ENCODE measurements at places on chromosomes 1 and 21. TPM values are rescaled to one million over a fixed set of nuclear protein-coding genes. Genes with fewer than 3 reads are reported as not detected.
A peak's percentile ranks its signal among the peaks of the same experiment; 100 is the strongest.

DNA sequence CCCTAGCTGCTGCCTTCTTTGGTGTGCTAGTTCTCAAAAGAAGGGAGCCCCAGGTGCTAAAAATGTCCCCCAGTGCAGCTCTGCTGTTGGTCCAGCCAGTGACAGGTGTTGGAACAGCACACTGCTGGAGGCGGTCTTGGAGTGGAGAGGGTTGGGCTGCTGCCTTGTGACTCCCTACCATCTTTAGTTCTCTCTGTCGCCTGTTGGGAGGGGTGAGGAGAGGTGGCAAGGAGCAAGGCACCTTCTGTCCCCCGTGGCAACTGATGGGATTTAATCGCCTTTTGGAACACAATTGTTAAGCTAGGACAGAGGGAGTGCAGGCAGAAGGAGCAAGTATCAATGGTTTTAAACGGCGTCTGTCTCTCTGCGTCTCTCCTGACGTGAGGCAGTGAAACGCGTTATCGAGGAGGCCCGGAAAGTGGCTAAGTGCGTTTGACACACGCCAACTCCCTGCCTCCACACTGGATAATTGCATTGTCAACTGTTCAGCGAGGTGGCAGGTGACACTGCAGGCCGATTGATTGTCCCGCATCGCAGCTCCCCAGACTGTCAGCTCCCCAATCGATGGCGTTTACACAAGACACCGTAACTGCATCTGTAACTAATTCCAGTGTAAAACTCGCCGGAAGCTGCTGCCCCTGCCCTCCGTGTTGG lies 34.0 kb downstream of the TMEM53 start:
- peak; percentile 37 for DNase-seq

DNA sequence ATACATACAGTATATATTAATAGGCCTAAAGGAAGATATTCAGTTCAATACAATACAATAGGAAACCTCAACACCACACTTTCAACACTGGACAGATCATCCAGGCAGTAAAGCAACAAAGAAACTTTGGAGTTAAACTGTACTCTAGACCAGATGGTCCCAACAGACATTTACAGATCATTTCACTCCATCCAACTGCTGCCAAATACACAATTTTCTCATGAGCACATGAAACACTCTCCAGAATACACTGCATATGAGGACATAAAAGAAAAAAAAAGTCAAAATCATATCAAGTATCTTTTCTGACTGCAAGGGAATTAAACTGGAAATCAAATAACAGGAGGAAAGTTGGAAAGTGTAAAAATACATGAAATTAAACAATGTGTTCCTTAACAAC lies 607.5 kb upstream of the BRINP3 start:
- no peak for DNase-seq

DNA sequence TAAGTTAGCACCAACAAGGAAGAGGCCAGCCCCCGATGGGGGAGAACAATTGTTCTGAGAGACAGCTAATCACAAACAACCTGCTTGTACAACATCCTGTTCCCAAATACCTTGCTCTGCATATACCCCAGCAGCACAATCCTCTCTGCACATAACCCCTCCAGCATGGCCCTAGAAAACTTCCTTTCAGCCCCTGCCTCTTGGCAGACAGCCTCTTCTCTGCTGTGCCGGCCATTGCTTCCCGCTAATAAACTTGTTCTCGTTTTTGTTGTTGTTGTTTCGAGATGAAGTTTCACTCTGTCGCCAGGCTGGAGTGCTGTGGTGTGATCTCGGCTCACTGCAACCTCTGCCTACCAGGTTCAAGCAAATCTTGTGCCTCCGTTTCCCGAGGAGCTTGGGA lies 392.7 kb downstream of the SMYD3 start:
- DNase-seq = no peak

GRCh38 chr1:67948151-67949080 lies 102.0 kb downstream of the DIRAS3 start:
- no peak for DNase-seq

- peak; percentile 57 for DNase-seq
Measured at GRCh38 chr21:36704281-36704957, 5.5 kb downstream of the SIM2 start.

GRCh38 chr1:229669333-229669732 lies 43.3 kb downstream of the URB2 start:
- DNase-seq = no peak

DNA sequence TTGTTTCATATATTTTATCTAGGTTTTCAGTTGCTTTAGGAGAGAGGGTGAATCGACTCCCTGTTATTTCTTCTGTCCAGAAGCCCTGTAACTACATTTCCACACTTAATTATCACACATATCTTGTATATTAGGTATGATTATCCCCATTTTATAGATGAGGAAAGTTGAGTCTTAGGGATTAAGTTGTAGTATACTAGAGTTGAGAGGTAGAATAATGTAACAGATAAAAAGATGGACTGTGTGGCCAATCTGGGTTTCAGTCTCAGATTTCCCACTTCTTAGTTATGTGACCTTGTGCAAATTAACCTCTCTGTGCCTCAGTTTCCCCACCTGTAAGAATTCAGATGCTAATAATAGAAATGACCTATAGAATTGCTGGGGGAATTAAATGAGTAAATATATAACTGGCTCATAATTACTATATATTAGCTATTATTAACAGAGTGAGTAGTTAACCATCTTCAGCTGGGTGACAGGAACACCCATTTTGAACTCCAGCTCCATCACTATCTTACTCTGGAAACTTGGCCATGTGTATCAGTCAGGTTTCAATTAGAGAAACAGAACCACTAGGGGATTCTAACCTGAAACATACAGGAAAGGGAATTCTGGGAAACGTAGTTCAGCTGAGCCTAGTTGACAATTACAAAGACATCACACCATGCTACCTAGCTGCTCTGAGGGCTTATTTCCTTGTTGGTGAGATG lies 20.4 kb upstream of the FOXO6 start:
- DNase-seq = no peak

DNA sequence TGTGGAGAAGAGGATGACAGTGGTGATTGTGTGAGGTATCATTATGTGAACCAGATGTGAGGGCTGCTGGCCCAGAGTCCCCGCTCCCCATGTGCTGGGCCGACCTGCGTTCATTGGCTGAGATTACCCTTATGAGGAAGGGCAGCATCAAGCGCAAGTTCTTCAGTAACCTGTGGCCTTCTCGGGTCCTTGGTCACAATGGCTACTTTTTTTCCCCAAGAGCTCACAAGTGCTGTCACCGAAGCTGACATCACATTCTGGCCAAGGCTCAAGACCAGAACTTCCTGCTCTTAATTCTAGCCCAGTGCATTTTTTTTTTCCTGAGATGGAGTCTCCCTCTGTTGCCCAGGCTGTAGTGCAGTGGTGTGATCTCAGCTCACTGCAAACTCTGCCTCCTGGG lies 262.9 kb downstream of the RHOU start:
- no peak for DNase-seq

DNA sequence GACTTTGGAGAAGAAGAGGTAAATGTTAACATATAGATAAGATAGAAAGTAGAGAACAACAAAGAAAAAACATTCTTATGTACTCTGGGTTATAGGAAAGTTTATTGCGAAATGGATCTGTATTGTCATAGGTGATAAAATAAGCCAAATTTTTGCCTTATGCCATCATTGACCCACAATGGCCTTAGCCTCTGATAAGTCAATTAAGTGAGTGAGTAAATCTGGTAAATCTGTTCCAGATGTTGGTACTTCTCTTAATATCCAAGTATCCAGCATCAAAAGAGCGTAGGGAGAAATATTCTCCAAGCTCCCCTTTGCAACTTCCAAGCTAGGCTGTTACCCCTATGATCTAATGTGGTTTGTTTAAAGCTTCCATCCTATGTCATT lies 38.3 kb upstream of the CLCA4 start:
- DNase-seq = no peak

- DNase-seq = no peak
Measured at GRCh38 chr21:27068811-27069210, 101.9 kb upstream of the ADAMTS5 start.

GRCh38 chr1:83583351-83584014 lies 415.4 kb downstream of the TTLL7 start:
- peak; percentile 10 for DNase-seq

DNA sequence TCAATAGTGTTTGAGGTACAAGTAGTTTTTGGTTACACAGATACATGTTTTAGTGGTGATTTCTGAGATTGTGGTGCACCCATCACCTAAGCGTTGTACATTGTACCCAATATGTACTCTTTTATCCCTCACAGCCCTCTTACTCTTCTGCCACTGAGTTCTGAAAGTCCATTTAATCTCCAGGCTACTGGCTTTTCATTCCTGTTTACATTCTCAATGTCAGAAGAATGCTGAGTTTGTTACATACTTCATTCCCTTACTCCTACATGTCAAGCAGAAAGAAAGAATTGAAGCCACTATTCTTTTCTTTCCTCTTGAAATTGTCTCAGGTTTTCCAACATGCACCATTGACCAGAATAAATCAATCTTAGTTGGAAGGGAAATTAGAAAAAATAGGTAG lies 1565.9 kb downstream of the PLA2G4A start:
- no peak for DNase-seq

GRCh38 chr1:26536081-26536480 lies 6.5 kb downstream of the RPS6KA1 start:
- DNase-seq = no peak

DNA sequence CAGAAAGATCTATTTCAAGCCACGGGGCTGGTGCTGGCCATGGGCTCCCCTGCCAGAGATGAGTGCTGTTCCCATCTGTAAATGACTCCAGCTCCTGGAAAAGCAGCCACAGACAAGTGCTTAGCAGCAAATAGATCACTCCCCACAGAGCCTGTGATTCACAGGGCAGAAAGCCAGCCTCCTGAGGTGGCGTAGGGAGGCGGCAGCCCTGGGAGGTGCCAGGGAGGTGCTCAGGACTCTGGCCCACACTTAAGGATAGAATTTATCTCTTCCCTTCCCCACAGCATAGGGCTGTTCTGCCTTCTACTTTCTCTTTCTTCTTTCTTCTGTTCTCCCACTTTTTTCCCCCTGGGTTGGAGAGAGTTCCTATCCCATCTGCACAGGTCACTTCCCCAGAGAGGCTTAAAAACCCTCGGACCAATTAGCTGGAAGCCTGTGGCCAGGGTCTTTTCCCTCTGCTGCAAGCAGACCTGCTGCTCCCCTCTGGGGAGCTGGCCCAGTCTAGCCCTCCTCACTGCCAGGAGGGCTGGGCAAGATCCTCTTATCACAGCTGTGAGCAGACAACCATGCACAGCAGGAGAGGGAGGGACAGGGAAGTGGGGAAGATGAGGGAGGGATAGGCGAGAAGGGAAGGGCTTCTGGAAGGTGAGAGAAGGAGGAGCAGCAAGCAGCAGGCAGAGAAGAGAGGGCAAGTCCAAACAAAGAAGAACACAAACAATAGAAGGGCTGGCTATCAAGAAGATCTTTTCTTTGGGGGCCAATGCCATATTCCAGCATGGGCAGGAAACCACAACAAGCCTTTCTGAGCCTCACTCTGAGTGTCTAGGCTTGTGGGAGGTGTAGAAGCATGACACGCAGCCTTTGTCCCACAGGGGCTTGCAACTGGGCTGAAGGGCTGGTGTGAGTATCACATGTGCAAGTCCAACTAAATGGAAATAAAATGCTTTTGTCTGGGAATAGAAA lies 41.0 kb downstream of the KCND3 start:
- peak; percentile 55 for DNase-seq

DNA sequence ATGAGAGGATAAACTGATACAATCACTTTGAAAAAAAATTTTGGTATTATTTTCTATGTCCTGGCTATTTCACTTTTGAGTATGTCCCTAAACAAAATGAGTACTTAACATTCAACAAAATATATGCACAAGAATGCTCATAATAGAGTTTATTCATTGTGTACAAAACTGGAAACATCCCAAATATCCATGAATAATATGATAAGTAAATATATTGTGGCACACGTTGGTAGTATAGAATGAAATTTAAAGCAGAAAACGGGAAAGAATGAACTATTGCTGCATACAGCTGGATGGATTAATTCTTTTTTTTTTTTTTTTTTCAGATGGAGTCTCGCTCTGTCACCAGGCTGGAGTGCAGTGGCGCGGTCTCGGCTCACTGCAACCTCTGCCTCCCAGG lies 725.2 kb downstream of the LTN1 start:
- DNase-seq = no peak

DNA sequence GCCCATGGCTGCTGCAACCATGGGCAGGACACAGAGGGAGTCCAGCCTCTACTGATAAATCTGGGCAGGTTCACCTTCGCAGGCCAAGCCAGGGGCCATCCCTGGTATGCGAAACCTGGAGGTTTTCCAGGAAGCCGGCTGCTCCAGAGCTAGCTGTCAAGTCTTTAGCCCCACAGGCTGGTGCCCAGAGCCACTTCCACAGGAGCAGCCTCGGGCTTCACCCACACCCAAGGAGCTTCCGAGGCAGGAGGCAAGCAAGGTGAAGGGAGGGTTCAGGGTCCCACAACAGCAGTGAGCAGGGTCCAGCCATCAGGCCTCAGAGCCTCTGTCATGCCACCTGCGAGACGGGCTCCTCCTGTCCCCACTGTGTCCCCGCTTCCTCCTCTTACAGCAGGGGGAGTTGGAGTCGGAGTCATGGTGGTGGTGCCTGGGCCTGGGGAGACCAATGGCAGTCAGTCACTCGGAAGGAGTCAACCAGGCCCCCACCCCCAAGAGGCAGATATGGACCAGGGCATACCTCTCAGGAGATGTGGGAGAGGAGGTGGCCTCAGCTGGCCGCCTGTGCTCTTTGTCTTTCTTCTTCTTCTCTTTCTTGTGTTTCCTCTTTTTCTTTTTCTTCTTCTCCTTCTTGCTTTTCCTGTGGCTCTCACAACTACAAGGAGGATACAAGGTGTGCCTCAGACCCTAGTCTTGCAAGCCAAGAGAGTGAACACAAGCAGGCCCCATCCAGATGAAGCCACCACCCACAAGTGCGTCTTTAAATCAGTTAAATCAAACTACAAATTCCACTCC lies 2.1 kb downstream of the C1orf35 start:
- no peak for DNase-seq

The PHF13 gene
- 32.0 TPM for total RNA-seq

The ARTN gene
- 2.9 TPM for total RNA-seq

The OXCT2 gene
- 2.1 TPM for total RNA-seq

The APCS gene
- not detected for total RNA-seq

The FNDC5 gene
- 9.6 TPM for total RNA-seq

The DENND2C gene
- total RNA-seq = 0.62 TPM

The HSD3B2 gene
- total RNA-seq = not detected

The ATP6V1G3 gene
- total RNA-seq = not detected

The SMIM1 gene
- total RNA-seq = 9.1 TPM

The RAB3B gene
- total RNA-seq = 19.3 TPM

The GJA9 gene
- not detected for total RNA-seq

The DNMT3L gene
- total RNA-seq = not detected

The PDPN gene
- 3.4 TPM for total RNA-seq

The CCT8 gene
- total RNA-seq = 433 TPM

The NASP gene
- 337 TPM for total RNA-seq

The APOBEC4 gene
- total RNA-seq = not detected
